HS-27A (cell line): ENCODE measurements at places on chromosomes 1 and 21.
A peak's percentile ranks its signal among the peaks of the same experiment; 100 is the strongest.

DNA sequence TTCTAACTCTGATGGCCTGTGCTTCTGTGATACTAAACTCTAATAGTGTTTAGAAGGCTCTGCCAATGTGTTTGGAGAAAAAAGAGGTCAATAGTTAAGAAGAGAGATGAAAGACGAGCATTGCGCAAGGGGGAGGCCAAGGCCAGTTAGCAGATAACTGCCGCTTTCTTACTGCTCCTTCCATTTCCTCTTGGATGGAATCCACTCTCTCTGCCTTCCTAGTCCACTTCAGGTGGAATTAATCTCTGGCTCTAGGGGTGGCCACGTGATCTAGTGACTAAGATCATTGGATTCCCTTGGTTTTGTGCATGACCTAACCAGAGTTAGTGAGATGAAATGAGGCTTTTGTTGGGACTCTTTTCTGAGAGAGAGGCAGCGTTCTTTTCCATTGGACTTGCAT, 148.3 kb downstream of the ACTL8 start:
- DNase-seq = no peak

DNA sequence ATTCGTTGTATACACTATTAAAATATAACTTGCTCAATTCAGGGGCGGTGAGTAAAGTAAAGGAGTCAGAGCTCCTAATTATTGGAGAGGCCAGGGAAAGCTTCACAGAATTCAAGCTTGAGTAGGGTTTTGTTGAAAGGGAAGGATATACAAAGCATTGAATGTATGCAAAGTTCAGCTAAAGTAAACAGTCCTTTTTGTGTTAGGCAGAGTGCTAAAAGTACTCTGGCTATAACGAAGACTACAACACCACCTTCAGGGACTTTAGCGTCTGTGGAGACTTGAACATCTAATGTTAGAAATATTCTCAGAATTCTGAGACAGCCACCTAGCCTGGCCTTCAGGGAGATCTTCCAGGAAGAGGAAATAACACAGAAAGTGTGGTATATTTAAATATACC, 1.1 kb downstream of the FALEC start:
- DNase-seq = no peak

DNA sequence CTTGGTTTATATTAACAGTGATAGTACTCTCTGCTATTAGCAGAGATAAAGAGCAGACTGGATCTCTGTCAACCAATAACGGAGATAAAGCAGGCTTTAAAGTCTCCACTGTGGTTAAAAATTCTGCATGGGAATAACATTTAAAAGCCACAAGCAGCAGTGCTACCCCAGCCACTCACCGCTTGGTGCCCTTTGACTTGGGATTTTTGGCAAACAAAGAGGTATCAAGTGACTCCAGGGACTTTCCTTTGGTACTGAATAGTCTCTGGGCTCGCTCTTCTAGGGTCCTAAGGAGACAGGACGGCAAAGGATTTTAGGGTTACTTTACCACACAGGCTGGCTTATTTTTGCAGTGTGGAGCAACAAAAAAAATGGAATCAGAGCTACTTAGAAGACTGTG, 11.3 kb downstream of the SF3A3 start:
- DNase-seq = no peak

GRCh38 chr1:62327360-62328055, 8.3 kb upstream of the KANK4 start:
- no peak for DNase-seq

- no peak for DNase-seq
These were observed 45.2 kb downstream of the SLC44A3 start for GRCh38 chr1:94865360-94865759.

DNA sequence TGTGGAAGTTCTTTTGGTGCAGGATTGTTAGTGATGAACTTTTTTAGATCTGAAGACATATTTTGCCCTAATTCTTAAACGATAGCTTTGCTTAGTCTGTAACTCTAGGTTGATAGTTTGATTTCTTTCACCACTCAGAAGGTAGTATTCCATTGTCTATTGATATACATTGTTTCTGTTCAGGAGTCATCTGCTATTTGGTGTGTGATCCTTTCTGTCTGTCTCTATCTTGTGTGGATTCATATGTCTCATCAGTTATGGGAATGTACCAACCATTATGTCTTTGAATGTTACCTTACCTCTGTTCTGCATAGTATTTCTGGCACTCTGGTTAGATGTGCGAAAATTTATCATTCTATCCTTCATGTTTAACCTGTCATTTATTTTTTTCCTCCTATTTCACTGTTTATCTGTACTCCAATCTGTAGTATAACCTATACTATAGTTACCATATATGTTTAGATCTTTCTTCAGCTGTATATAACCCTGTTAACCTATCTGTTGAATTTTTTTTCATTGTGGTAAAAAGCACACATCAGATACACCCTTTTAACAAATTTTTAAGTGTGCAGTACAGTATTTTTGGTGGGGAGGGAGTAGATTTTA, 5.7 kb downstream of the MARK1 start:
- DNase-seq = no peak

- no peak for DNase-seq
These were observed 16.0 kb downstream of the HHAT start for GRCh38 chr1:210344706-210345105.

DNA sequence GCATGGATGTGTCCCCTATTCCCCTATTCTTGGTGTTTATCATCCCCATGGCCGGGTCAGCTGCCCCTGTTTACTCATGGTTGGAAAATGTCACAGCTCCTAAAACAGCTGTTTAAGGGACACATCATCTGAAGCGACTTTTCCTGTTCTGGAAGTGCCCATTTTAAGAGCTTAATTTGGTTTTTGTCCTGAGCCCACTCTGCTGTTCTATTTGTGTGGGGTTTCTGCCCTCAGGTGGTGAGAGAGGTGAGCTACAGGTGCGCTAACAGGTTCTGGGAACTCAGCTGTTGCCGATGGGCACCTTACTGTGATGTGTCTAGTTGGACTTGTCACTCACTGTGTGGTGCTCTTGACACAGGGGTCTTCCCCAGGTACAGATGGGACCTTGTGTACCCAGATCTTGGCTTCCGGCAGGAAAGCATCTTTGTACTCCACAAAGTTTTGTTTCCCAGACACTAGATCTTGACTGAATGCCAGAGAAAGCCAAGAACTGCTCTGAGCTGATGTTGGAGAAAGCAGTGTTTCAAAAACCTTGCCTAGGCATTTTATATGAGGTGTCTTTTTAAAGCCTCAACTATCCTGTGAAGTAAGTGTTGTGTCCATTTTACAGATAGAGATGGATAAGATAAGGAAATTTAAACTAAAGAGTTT, 59.0 kb upstream of the CD1D start:
- no peak for DNase-seq

DNA sequence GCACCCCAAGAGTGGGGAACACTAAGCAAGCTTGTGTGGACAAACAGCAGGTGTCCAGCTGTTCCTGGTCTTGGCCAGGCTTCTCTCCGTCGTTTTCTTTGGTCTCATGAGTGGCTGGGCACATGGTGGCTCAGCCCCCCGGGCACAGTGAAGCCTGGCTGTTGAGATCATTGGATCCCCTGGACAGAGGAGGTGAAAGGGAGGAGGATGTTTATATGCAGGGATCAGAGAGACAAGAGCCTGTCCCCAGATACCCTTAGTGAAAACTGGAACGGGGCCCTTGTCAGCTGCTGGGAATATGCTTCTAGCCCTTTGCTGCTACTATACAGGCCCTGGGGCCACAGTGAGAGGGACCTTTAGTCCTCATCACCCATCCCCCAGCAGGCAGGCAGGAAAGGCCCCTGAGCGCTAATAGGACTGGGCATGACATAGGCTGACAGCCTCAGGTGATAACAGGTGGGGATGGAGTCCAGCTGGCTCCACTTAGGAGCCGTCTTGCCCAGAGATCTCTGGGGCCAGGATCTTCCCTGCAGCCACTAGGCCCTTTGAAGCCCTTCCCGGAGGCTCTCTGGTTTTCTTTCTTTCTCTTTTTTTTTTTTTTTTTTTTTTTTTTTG, 16.4 kb downstream of the EPHA8 start:
- DNase-seq = no peak

GRCh38 chr1:212646588-212646987, 38.0 kb downstream of the ATF3 start:
- no peak for DNase-seq

DNA sequence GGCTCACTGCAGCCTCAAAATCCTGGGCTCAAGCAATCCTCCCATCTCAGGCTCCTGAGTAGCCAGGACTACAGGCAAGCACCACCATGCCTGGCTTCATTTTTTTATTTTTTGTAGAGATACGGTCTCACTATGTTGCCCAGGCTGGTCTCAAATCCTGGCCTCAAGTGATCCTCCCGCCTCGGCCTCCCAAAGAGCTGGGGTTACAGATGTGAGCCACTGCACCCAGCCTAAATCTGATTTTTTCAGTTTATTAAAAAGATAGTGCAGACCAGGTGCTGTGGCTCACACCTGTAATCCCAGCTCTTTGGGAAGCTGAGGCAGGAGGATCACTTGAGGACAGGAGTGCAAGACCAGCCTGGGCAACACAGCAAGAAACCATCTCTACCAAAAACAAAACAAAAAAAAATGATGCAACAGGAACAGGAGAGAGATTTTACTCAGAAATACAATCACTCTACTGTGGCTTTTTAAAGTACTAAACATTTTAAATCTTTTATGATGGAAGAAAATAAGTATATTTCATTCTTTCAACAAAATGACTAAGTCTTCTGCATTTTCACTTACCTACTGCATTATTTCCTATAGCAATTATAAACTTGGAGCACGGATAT, 1.9 kb downstream of the PSMG1 start:
- DNase-seq = no peak

- peak; percentile 79 for DNase-seq
These were observed 107.7 kb upstream of the ERRFI1 start for GRCh38 chr1:8133657-8134430.

GRCh38 chr1:178659789-178660208, 65.2 kb upstream of the RALGPS2 start:
- no peak for DNase-seq

GRCh38 chr1:58583496-58583895, 6.4 kb upstream of the TACSTD2 start:
- DNase-seq = no peak

- DNase-seq = peak; percentile 36
These were observed 57.4 kb downstream of the SSX2IP start for GRCh38 chr1:84632673-84633434.

DNA sequence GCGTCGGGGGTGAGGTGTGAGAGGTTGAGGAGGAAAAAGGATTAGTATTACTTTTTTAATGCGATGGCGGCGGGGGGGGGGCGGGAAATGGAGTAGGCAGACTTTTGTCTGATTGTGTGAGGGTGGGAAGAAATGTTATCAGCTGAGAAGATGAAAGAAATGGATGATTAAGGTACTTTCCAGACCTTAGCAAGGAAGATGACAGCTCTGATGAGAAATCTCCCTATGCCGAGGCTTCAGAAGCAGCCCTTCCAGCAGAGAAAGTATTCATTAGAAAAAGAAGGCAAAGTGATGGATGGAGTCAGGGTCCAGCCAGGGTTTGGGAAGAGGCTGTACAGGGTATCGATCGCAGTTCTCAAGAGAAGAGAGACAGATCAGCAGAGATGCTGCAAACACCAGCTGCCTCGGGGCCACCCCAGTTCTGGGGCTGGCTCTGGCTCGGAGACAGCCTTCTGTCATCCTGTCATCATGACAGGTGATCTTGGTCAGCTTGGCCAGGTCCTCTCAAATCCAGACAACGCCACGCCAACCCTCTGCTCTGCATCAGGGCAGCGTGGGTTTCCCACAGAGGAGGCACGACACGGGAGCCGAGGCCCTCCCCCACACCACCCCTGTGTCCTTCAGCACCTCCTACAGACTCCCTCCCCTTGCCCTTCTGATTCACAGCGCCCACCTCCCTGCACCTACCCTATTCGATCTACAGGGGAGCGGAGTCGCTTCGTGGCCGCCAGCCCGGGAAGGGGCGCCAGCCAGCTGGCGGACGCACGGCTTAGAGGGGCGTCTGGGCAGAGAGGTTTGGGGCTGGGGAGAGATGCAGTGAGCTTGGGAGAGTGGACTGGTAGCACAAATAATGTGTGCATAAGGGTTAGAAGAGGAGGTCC, 674 bp upstream of the ATXN7L2 start:
- no peak for DNase-seq

DNA sequence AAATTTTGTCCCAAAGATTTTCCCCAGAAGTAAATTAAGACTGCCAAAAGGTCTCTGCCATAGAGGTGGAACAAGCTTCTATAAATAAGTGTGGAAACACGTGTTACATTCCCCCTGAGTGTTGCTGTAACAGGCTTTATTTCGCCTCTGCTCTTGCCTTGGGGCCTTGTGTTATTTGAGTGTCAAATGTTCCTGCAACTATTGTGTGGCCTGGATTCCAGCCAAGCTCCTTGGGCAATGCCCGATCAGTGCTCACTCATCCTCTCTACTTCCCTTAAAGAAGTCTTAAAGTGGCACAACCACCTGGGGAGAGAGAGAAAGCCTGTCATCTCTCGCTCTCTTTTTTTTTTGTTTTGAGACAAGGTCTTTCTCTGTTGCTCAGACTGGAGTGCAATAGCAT, 156.7 kb downstream of the NR5A2 start:
- DNase-seq = peak; percentile 45

DNA sequence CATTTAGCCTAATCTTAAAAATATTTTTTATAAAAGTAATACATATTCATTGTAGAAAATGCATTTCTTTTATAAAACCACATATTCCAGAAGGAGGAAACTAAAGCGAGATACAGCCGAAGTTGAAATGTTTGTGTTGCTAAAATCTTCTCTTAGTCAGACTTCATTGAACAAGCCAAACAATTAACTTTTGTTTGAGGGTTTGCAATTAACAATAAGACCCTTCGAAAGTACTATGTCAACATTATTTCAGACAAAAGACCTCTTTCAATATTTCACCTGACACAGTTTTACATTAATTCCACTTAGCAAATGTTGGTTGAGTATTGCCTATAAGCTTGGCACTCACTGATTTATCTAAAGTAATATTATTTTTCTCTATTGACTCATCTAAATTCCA, 354.0 kb upstream of the ADAMTS5 start:
- no peak for DNase-seq

GRCh38 chr1:6864166-6864565, 78.9 kb downstream of the CAMTA1 start:
- no peak for DNase-seq

- DNase-seq = no peak
These were observed 254.0 kb downstream of the BRINP2 start for GRCh38 chr1:177424744-177425143.

- no peak for DNase-seq
These were observed 566 bp upstream of the PAQR7 start for GRCh38 chr1:25875856-25876692.

DNA sequence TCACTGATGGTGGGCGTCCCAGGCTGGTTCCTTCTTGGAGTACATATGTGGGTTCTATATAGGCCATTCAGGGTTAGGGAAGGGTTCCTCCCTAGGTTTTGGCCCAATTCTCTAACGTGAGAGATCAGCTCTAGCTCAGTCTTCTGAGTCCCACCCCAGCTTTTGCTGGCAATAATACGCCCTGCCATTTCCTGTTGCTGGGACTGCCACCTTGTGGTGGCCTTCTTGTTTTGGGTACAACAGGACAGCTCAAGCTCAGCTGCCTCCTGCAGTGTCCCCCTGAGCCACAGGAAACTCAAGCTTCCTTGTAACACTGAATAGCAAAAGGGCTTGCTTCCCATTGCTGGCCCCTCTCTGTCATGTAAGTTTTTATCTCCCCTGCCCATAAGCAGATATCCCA, 77.8 kb downstream of the BACH1 start:
- DNase-seq = no peak

- no peak for DNase-seq
These were observed 17.7 kb downstream of the NEXN start for GRCh38 chr1:77906019-77906545.
